ENCODE measurements at places on chromosomes 6 and 20. TPM values are rescaled to one million over a fixed set of nuclear protein-coding genes. Genes with fewer than 3 reads are reported as not detected.

The DEF6 gene
- 0.43 TPM for total RNA-seq

The NNAT gene
- total RNA-seq: not detected

The HFE gene
- 13.4 TPM for total RNA-seq

The ULBP2 gene
- total RNA-seq: 11.6 TPM

The NMBR gene
- not detected for total RNA-seq

The GGTLC1 gene
- not detected for total RNA-seq

The ENPP3 gene
- total RNA-seq: not detected

DNA sequence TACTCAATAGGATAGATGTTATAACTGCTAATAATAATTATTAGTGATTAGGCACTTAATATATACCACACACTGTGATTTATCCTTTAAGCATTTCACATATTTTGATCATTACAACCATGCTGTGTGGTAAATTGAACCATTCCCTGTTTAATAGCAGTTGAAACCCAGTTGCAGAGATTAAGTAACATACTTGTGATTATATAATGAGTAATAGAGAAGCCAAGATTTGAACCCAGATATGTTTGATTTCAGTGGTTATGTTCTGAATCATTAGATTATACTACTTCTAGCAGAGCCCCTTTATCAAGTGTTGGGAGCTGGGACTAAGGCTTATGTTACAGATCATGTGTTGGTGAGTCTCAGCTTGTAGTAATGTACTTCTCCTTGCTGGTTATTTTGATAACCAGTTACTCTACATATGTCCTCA is 44.1 kb downstream of the STK4 start:
- DNase-seq: no peak

- DNase-seq: no peak
Observed at GRCh38 chr6:80165143-80165542, 58.7 kb downstream of the BCKDHB start.

DNA sequence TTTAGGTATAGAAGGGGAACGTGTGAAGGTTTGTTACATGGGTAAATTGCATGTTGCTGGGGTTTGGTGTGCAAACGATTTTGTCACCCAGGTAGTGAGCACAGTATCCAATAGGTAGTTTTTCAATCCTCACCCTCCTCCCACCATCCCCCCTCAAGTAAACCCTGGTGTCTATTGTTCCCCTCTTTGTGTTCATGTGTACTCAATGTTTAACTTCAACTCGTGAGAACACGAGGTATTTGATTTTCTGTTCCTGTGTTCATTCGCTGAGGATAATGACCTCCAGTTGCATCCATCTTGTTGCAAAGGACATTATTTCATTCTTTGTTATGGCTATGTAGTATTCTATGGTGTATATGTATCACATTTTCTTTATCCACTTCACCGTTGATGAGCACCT is 11.6 kb upstream of the VNN1 start:
- no peak for DNase-seq

- no peak for DNase-seq
Observed at GRCh38 chr6:122718616-122719015, 60.9 kb upstream of the FABP7 start.

DNA sequence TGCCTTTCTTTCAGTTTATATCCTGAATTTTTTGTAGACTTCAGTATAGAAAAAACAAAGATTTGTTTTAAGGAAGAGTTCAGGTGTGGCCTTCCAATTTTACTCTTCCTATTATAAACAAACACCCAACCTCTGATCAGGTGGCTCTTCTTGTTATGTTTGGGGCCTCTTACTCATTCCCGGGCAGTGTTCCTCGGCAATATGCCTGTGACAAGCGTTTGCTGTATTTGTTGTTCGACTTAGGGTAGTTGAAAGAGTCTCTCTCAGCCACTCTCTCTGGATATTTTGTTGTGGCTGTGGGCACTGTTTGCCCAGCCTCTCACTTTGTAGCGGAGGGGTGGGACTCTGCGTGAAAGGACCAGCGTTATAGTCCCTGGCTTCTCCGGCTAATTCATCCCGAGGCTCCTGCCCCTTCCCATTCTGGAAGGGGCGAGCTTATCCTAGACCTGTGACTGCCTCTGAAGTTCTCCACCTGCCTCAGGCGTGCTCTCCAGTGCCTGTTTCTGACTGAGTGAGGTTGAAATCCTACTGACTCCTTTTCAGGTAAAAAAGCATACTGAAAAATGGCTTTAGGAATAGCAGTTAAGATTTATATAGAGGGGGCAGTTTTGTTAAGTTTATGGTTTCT is 97.4 kb downstream of the PLCB4 start:
- DNase-seq: no peak

- peak; percentile 39 for DNase-seq
Observed at GRCh38 chr6:70107852-70108629, 194.8 kb downstream of the COL9A1 start.

DNA sequence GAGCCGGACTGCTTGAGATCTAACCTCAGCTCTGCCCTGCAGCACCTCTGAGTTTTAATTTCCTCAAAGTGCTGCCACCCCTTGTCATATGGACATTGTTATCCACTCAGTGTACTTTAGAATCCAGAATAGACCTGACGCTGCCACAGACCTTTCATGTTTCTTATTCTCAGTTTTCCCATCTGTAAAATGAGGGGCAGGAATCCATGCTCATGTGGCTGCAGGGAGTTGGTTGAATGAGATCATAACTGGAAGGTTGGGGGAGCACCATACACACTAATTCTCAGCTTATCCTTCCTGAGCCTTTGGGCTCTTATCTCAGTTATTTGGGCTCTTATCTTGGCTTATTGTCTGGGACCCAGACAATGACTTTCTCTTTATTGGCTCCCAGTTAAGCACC is 2.3 kb downstream of the PABPC1L start:
- DNase-seq: no peak

- no peak for DNase-seq
Observed at GRCh38 chr6:73152966-73153757, 72.1 kb downstream of the KHDC1L start.
